ENCODE measurements at places on chromosomes 3 and 15.

- DNase-seq: no peak
Measured at GRCh38 chr15:101139986-101140696, 111.7 kb downstream of the CHSY1 start.

GRCh38 chr3:73206030-73206429 is 144.6 kb downstream of the EBLN2 start:
- DNase-seq: no peak

DNA sequence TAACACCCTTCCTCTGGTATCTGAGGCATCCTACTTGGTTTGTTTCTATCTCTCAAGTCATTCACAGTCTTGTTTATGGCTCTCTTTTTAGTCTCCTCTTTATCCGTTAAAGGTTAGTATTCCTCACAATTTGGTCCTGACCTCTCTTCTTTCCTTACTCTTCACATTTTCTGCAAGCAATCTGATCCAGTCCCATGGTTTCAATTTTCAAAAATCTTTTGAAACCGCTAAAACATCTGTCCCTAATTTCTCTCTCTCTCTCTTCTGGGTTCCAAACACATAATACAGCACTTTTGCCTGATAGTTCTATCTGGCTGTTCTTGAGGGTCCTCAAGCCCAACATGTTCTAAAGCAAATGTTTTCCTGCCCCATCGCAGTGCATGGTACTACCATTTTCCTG is 149.0 kb downstream of the SERPINI1 start:
- no peak for DNase-seq

DNA sequence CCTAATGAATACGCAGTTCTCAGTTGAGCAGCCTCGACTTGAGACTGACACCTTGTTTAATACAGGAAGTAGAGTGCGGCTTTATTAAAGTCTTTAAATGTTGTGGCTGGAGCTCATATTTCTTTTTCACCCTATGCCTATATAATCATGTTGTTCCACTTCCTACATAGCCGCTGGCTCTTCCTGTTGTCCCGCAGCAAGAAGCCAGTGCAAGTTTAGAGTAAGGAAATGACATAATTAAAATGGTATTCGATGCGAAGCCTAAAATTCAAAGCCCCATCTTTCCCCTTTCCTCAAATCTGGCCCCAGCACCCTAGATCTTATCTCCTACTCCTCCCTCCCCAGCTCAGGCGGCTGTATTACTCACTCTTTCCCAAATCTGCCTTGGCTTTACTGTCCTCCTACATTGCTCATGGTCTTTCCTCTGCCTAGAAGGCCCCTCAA is 7.5 kb upstream of the PHLDB2 start:
- DNase-seq: no peak

Data from stimulated activated CD4-positive, alpha-beta T cell treated with anti-CD3 and anti-CD28 coated beads, Interleukin-15, amount 100 ng/mL, for 24 hours (primary cell).